ENCODE measurements at places on chromosomes 13 and 19.

GRCh38 chr13:113804703-113805430, 45.8 kb downstream of the TMEM255B start:
- no peak for DNase-seq

DNA sequence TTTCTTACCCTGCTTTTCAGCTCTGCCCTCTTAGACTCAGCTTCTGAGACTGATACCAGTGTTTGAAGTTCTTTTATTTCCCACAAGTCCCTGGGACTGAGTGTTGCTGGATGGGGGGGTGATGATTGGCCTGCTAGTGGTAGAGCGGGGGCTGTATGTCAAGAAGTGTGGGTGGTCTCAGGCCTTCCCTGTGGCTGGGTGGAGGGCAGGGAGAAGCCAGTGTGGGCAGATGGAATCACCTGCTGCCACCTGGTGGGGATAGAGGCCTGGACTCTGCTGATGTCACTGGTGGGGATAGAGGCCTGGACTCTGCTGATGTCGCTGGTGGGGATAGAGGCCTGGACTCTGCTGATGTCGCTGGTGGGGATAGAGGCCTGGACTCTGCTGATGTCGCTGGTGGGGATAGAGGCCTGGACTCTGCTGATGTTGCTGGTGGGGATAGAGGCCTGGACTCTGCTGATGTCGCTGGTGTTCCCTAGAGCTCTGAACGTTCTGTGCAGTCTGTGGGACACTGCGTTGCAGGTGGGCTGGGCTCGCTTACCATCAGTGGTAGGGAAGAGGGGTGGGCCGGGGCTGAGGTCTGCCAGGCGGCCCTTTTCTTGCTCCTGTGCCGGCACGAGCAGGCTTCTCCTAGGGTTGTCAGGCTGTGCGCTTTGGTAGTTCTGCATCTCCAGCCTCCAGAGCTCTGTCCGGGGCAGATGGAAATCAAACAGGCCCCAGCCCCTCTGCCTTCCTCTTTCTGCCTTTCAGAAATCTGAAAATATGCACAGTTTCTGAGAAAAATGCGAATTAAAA, 101.3 kb downstream of the ARHGEF7 start:
- DNase-seq = peak; percentile 16

DNA sequence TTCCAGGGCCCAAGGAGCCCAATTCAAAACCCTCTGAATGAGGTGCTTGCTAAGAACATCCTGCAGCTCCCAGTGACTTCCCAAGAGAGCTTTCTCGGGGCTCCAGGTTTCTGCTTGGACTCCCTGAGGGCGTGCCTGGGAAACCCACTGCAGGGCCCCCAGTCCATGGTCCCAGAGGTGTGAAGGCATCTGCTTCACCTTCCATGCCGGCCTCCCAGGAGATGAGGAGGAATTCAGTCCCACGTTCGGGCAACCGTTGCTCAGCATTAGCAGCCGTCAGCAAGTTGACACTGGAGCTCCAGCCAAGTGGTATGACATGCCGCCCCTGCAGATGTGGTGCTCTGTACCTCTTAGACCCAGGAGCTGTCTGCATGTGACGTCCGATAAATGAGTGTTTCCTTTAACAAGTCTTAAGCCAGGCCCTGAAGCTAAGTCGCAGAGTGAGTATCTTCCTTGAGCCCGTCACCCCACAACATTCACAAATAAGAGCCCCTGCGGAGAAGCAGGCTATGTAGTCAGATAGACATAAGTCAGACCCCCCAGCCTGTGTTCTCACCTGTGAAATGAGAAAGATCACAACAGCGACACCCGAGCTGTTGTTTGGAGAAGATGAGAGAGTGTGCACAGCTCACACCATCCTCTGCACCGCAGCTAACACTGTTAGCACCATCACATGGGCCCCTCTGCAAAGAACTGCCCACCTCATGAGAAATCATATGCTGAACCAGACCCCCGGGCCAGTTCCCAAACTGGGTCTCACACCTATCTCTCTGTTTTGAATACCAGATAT, 150.3 kb downstream of the KATNAL1 start:
- DNase-seq = no peak

- no peak for DNase-seq
These were observed 28.5 kb downstream of the CRYL1 start for GRCh38 chr13:20497006-20497775.

- DNase-seq = no peak
These were observed 63.8 kb downstream of the SCEL start for GRCh38 chr13:77599351-77599750.

DNA sequence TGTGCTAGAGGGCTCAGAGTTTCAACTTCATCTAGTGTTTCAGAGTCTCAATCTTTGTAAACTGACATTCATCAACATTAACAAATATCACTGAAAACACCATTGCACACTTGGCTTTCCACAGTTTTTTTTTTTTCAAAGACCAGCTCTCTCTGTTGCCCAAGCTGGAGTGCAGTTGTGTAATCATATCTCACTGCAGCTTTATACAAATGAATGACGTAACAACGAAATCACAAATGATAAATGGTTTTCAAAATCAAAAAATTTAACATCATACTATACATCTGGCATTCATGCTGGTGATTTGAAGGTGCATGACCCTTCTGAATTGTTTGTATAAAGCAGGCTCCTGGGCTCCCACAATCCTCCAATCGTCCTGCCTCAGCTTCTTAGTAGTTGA, 248.0 kb upstream of the TMTC4 start:
- DNase-seq = no peak

- no peak for DNase-seq
These were observed 54.0 kb upstream of the MYO16 start for GRCh38 chr13:108575430-108575829.
